ENCODE measurements at places on chromosomes 2 and 18.

- DNase-seq, result no peak
Observed at GRCh38 chr2:192267484-192267883, 72.8 kb upstream of the TMEFF2 start.

- no peak for DNase-seq
Observed at GRCh38 chr18:49304751-49305150, 155.7 kb downstream of the DYM start.

- no peak for DNase-seq
Observed at GRCh38 chr2:17555150-17555549, 14.7 kb downstream of the VSNL1 start.

DNA sequence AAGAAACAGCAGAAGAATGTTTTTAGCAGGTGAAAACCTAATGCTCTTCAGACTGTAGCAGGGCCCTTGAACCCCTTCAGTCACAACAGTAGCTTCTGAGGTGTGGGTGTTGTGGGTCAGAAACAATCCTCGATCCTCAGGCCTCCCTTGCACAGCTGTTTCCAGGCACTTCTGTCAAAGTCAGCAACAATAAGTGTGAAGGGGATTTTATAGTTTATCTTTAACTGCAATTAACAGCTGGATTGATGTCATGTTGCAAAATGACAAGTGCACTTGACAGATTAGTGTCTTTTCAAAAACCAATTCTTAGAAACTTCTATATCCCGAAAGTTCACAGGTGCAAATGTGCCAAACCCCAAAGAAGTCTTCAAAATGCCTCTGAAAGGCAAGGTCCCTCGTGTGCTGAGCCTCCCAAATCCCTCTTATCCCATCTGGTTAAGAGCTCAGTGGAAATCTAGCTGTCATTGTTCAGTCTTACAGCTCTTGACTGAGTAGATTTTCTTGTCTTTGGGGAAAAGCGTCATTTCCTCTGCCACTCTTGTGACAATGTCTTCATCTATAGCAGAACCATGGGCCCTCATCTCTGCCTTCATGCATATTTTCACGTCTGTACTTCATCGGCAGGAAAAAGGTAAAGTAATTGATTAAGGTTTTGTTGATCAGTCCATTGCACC, 29.6 kb downstream of the M1AP start:
- no peak for DNase-seq

- DNase-seq, result peak; percentile 50
Observed at GRCh38 chr2:173075781-173076580, at the start of gene MAP3K20. TSS of gene MAP3K20 (plus strand) at chr2:173075846. CDS start at chr2:173091032, 15,186 bp downstream.

GRCh38 chr18:31269566-31269965, 48.4 kb upstream of the DSG1 start:
- no peak for DNase-seq

DNA sequence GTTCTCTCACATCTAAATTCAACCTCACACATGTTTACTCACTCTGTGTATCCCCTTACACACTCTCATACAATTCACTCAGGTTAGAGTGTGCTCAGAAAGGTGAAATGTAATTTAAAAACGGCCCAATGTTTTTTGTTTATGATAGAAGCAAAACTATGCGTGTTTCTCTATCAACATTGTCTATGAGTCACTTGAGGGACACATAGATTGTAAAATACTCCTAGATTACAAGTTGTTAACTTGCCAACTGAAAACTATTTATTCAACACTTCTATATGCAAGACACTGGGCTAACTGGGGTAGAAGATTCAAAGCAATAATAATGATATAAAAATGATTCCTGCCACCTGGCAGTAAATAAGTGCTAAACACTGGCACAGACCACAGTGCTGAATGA, 24.6 kb downstream of the CCDC195 start:
- DNase-seq, result no peak

DNA sequence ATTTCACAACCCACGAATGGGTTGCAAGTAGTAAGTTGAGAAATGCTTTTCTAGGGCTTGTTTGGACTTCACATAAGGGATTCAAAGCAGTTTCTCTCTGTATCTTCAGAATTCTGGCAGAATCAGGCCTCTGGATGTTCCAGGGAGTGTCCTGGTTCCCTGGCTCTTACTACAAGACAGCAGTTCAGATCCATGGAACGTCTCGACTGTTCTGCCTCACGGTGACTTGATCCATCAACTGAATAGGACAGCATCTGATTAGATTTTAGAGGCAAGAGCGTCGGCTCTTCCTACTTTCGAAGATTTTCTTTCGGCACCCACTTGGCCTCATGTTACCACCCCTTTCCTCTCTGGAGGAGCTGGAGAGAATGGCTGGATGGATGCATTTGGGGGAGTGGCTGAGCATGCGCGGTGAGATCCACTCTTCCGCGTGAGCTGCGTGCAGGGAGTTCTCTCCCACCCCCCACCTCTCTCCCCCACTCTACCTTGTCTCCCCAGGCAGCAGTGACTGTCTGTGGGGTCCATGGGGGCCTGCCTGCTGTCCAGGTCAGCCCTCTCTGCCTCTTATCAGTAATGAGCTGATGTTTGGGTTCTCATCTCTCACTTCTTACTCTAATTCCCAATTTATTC, 132.5 kb downstream of the VAPA start:
- DNase-seq, result no peak

DNA sequence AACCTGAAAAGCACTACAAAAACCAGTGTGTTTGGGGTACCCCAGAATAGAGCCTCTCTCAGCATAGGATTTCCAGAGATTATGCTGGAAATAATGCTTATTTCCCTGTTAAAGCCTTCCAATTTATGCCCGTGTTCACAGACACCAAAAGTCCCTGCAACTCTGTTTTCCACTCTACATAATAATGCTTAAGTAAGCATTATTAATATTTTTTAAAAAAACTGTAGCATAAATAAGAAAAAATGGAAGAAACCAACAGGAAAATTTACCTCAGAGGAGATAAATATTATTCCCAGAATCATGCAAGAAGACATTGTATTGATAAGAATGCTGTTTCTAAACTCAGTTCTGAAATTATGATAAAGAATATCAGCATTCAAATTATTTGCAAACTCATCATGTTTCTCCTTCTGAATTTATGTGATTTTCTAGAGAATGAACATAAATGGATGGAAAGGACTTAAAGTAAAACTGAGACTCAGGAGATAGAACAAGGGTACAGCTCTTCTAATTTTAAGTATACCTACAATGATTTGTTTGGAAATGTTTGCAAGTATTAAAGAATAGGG, 241.7 kb downstream of the LRP1B start:
- DNase-seq, result no peak

- no peak for DNase-seq
Observed at GRCh38 chr2:219125225-219125885, 35.3 kb downstream of the NHEJ1 start.

DNA sequence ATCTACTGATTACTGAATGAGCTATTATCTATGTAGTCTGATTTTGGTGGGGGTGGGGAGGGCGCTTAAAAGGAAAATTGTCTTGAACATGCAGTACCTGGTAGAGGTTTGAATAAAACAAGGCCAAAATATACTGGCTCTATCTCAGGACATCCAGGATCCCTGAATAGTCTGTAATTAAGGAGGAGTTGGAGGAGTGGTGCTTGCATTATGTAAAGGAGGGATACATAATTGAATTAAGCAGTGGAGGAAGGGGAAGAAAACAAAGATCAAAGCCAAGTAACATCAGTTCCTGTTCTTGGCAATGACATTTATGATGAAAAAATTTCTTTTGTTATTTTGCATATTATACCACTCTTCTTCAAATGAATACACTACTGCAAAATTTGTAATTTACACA, 539.4 kb upstream of the ZEB2 start:
- no peak for DNase-seq

GRCh38 chr2:215507836-215508235, 72.0 kb upstream of the FN1 start:
- no peak for DNase-seq

GRCh38 chr2:231308631-231309428, 86.7 kb upstream of the B3GNT7 start:
- no peak for DNase-seq

DNA sequence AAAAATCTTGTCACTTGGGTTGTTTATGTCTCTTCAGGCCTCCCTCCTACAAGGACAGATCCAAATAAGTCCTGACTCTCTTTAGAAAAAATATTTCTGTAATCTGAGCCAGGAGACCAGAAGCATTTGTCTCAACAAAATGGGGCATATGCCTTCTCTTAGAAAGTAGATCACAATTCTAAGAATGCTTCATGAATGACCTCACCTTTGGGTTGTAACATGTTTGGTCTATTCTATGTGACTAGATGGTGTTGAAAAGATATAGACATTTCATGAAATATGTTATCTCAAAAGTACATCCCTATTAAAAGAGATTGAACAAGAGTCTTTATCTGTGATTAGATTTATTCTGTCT, 159.0 kb upstream of the SETBP1 start:
- no peak for DNase-seq

GRCh38 chr2:172457536-172457935, 30.1 kb downstream of the ITGA6 start:
- DNase-seq, result no peak

GRCh38 chr18:60358516-60358915, 14.1 kb downstream of the MC4R start:
- DNase-seq, result no peak

DNA sequence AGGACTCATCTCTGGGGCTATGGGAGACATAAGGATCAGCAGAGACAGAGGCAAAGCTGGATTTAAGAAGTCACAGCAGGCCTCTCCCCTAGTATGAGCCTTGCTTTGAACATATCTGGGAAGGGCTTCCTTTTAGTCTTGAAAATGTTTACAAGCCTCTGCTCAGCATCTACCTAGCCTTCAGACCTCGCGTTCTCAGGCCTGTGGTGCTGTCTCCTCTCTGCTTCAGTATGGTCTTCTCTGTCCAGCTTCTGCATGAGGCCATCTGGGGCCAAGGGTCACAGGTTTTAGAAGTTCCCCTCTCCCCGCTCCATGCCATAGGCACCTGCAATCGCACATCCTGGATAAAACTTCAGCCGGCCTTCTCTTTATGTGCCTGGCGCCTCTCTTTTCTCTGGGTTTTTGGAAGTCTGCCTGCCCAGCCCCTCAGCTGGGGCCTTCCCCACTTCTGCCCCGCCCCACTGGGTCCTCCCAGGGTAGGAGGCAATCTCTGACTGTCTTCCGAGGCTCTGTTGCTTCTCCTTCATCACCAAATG, 7.1 kb downstream of the ACTG2 start:
- DNase-seq, result no peak

GRCh38 chr2:66445925-66446871, 11.3 kb downstream of the MEIS1 start:
- no peak for DNase-seq

DNA sequence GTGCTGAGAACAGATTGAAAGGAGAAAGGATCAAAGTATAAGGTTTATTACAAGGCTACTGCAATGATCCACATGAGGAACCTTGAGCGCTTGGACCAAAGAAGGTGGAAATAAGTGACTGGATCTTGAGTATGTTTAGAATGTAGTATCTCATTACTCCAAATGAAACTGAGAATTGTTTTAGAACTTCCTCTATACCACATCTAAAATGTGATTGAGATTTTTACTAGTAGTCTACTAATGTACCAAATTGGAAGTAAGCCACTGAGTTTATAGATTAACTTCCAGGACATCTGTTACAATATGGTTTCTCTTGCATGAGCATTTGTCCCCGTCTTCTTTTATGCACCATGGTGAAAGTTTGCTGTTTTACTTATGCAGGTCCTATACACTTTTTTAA, 300.5 kb downstream of the SUCLG1 start:
- no peak for DNase-seq

- no peak for DNase-seq
Observed at GRCh38 chr2:133829450-133830020, 261.3 kb upstream of the NCKAP5 start.

DNA sequence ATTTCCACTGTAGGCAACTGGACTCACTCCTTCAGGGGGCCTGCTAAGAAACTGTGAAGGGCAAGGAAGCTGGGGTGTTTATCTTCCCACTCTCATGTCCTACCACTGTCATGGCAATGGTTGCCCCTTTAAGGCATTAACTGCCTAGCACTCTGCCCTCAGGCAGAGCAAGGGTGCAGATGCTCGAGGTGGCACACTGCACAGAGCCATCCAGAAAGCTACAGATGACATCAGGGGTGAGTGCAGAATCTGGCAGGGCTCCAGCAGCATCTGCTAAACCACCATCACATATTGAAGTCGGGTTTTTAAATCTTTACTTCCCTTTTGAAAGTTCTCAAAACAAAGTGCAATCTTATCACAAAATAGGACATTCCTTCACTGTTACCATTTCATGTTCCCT, 75.4 kb downstream of the RAPGEF4 start:
- DNase-seq, result no peak

DNA sequence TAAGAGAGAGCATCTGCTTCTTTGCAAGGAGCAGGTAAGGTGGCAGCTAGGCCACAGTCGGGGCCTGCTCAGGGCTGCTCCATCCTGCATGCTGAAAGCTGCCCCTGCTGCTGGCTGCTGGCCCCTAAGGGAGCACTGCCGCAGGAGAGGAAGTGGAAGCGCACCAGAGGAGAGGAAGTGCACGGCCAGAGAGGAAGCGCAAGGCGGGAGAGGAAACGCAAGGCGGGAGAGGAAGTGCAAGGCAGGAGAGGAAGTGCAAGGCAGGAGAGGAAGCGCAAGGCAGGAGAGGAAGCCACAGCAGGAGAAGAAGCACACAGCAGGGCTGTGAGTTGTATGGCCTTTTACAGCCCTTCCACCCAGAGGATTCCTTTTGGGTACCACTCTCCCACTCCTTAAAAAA, 539.0 kb upstream of the TNP1 start:
- DNase-seq, result peak; percentile 40

DNA sequence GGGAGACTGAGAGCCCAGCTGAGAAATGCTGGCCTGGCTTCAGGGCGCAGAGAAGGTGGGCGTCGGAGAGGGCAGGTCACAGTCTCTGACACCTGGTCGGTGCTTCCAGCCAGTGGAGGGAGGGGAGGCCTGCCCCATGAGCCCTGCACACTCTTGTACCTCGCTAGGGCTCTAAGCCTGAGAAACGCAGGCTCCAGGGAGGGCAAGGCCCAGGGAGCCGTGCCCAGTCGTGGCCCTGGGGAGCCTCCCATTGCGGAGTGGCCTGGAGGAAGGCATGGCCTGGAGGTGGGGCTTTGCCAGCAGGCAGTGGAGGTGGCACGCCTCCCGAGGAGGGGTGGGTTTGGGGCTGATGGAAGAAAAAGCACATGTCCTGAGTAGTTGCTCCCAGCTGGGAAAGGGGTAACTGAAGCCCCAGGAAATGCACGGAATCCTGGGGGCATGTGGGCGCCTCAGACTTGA, 39.0 kb downstream of the MTERF4 start:
- DNase-seq, result no peak

- DNase-seq, result peak; percentile 72
Observed at GRCh38 chr2:231198291-231199173, at the start of gene ARMC9. TSS of gene ARMC9 (plus strand) at chr2:231198631. CDS start at chr2:231206239, 7,608 bp downstream.

- DNase-seq, result no peak
Observed at GRCh38 chr2:195594248-195594647, 62.8 kb upstream of the SLC39A10 start.

- DNase-seq, result no peak
Observed at GRCh38 chr2:227406177-227407031, 18.7 kb upstream of the SCYGR1 start.

All from CD4-positive, alpha-beta T cell treated with Interleukin-4 for 1 hour (primary cell).